ENCODE measurements at places on chromosomes 6 and 20.
A peak's percentile ranks its signal among the peaks of the same experiment; 100 is the strongest.

- H3K4me1 ChIP-seq = peaks cover 27% of the 10 kb centered on the region
- peak overlapping the region; percentile 42 for H3K27ac ChIP-seq
- H3K27me3 ChIP-seq = no peaks in the 10 kb centered on the region
- H3K36me3 ChIP-seq = no peaks in the 10 kb centered on the region
Observed at GRCh38 chr6:105484238-105485161, 81.6 kb upstream of the PREP start.

DNA sequence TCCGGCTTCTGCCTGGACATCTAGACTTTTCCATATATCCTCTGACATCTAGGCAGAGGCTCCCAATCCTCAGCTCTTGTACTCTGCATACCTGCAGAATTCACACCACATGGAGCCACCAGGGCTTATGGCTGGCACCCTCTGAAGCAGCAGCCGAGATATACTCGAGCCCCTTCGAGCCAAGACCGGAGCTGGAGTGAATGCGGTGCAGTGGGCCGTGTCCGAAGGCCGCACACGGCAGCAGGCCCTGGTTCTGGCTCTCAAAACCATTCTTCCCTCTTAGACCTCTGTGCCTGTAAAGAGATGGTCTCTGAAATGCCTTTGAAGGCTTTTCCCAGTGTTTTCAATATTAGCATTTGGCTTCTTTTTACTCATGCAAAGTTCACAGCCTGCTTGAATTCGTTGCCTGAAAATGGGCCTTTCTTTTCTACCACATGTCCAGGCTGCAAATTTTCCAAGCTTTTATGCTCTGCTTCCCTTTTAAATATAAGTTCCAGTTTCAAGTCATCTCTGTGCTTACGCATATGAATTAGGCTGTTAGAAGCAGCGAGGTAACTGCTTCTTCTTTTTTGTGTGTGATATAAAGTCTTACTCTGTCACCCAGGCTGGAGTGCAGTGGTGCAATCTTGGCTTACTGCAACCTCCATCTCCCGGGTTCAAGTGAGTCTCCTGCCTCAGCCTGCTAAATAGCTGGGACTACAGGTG is 3.8 kb upstream of the SIRPB1 start:
- H3K36me3 ChIP-seq = peaks cover 12% of the 10 kb centered on the region
- H3K27ac ChIP-seq = no peak overlapping the region
- H3K4me1 ChIP-seq = peaks cover 61% of the 10 kb centered on the region

DNA sequence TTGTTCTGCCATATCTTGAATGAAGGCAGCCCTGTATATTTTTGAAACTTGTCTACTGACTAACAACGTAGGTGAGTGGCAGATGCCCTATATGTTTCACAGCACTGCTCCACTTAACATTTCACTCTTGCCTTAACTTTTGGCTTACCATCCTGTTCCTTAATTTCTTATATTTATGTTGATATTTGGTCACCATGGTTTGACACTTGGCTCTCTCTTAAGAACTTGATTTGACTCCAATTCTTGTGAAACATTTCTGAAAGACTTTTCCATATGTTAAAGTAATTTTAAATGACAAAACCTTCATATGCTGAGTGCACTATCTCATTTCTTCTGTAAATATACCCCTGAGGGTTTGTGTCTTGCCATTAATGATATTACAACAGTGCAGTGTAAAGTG is 434.3 kb upstream of the IMPG1 start:
- no peaks in the 10 kb centered on the region for H3K36me3 ChIP-seq
- DNase-seq = no peak
- H3K4me1 ChIP-seq = no peaks in the 10 kb centered on the region
- H3K4me3 ChIP-seq = no peak overlapping the region
- no peak overlapping the region for H3K27ac ChIP-seq

- H3K36me3 ChIP-seq = peaks cover 68% of the 10 kb centered on the region
- no peak overlapping the region for H3K27ac ChIP-seq
- peaks cover 4% of the 10 kb centered on the region for H3K4me1 ChIP-seq
- H3K4me3 ChIP-seq = no peak overlapping the region
- DNase-seq = no peak
Observed at GRCh38 chr20:32830437-32830836, 10.7 kb downstream of the MAPRE1 start.

DNA sequence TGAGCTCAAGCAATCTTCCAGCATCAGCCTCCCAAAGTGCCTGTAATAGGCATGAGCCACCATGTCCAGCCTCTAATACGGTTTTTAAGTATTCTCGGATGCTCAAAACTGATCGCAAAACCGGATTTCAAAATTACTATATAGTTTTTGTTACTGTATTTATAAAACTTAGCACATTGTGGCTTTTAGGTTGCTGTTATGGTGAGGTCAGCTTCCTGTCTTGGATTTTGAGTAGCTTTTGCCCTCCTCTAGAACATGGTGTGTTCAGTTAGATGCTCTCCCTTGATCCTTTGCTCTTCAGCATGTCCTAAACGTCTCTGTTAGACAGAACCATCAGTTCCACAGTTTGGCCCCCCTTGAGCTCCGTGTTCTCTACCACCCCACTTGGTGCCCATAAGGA is 96.2 kb downstream of the RPP40 start:
- no peak overlapping the region for H3K27ac ChIP-seq
- peaks cover 5% of the 10 kb centered on the region for H3K36me3 ChIP-seq
- no peaks in the 10 kb centered on the region for H3K27me3 ChIP-seq
- no peak overlapping the region for H3K4me3 ChIP-seq
- H3K4me1 ChIP-seq = peaks cover 13% of the 10 kb centered on the region
- no peak for DNase-seq

- H3K36me3 ChIP-seq = no peaks in the 10 kb centered on the region
- H3K4me3 ChIP-seq = no peak overlapping the region
- DNase-seq = no peak
- H3K27me3 ChIP-seq = no peaks in the 10 kb centered on the region
Observed at GRCh38 chr20:22905658-22906057, 129.5 kb upstream of the SSTR4 start.

Data from CD4-positive, CD25-positive, alpha-beta regulatory T cell (primary cell).